Smooth muscle cell of the brain vasculature (primary cell): ENCODE measurements at places on chromosomes 4 and X.

DNA sequence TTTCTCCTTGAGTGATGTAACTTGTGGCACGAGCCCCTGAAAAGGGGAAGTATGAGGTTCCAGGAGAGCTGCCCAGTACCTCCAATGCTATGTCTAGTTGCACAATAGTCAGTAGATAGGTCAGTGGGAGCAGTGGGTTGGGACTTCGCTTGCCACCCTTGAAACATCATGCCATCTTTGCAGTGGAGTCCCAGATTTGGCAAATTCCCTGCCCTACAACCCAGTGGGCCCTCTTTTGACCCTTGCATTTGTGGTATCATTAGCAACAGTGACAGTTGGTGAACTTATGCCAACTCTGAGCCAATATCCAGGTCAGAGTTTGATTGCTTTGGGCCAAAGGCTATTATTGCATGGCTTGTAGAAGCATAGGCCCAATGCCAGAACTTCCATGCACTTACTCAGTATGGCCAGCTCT lies 12.3 kb downstream of the FHL1 start:
- DNase-seq: no peak

GRCh38 chrX:150767475-150768131 lies 74.4 kb downstream of the MTMR1 start:
- DNase-seq: no peak

- no peak for DNase-seq
Measured at GRCh38 chr4:102036619-102037376, 246.3 kb downstream of the BANK1 start.

DNA sequence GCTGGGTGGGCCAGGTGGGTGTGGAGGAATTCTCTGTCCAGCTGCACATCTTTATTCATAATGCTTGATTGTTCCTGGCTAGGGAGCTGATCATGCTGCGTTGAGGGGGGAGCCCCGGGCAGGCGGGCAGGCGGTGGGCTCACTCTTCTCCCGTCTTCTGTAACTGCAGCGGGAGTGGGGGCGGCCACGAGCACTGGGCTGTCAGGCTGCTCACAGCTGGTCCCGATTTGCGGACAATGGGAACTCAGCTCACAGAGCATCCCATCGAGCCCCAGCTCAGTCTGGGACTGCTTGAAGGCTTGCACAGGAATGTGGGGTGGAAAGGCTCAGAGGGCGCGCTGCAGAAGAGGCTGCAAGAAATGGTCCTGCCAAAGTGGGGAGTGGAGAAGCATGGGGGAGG lies 63.8 kb downstream of the EFNB1 start:
- DNase-seq: no peak

- DNase-seq: no peak
Measured at GRCh38 chr4:94944726-94945125, 187.0 kb downstream of the BMPR1B start.

GRCh38 chr4:162782096-162782777 lies 384.5 kb downstream of the NAF1 start:
- no peak for DNase-seq

GRCh38 chrX:20718592-20719380 lies 452.1 kb upstream of the RPS6KA3 start:
- DNase-seq: no peak

GRCh38 chrX:13952581-13952980 lies 77.1 kb downstream of the GEMIN8 start:
- DNase-seq: no peak

DNA sequence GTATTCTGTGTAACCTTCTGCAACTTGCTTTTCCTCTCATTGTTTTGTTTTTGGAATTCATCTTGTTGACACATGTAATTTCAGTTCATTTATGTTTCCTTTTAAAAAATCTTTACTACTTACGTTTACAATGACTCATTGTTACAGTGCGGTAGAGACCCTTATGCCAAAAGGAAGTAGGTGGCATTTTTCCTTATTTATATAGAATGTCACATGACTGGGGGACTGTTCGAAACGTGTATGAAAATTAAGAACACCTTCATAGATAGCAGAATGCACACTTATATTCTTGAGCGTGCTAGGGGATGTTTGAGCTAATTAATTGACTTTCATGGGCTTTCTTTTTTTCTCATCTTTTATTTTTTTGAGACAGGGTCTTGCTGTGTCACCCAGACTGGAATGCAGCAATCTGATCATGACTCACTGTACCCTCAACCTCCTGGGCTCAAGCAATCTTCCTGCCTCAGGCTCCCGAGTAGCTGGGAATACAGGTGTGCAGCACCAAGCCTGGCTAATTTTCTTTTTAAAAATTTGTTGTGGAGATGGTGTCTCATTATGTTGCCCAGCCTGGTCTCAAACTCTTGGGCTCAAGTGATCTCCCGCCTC lies 7.3 kb downstream of the REPS2 start:
- no peak for DNase-seq
